ENCODE measurements at places on chromosomes 7 and 10. TPM values are rescaled to one million over a fixed set of nuclear protein-coding genes. Genes with fewer than 3 reads are reported as not detected.

The RNF148 gene
- 0.22 TPM for polyA plus RNA-seq

The NPFFR1 gene
- 0.01 TPM for polyA plus RNA-seq

The TMEM106B gene
- 11.7 TPM for polyA plus RNA-seq

The ZNF736 gene
- 1.7 TPM for polyA plus RNA-seq

The ZEB1 gene
- 2.9 TPM for polyA plus RNA-seq

The NANOS1 gene
- 3.5 TPM for polyA plus RNA-seq

The ANXA7 gene
- 63.2 TPM for polyA plus RNA-seq

The LAMB4 gene
- polyA plus RNA-seq, result 0.17 TPM

The ACTL6B gene
- polyA plus RNA-seq, result 0.53 TPM

The GPNMB gene
- polyA plus RNA-seq, result 59.2 TPM

The SPAM1 gene
- not detected for polyA plus RNA-seq

The TRIM73 gene
- 1.6 TPM for polyA plus RNA-seq

The PDGFA gene
- 40.2 TPM for polyA plus RNA-seq

The MINPP1 gene
- polyA plus RNA-seq, result 7.3 TPM

The TFEC gene
- polyA plus RNA-seq, result 1.6 TPM

The PDE6C gene
- polyA plus RNA-seq, result not detected

The NAT16 gene
- polyA plus RNA-seq, result 0.35 TPM

The PTN gene
- 10.6 TPM for polyA plus RNA-seq

The COL17A1 gene
- polyA plus RNA-seq, result 0.12 TPM

The POM121 gene
- 17.2 TPM for polyA plus RNA-seq

The HMX2 gene
- not detected for polyA plus RNA-seq

The PROSER2 gene
- polyA plus RNA-seq, result 5.6 TPM

The LIPF gene
- polyA plus RNA-seq, result 1.3 TPM

The EIF5AL1 gene
- polyA plus RNA-seq, result 0.45 TPM

The PCDH15 gene
- polyA plus RNA-seq, result not detected

The ATOH7 gene
- not detected for polyA plus RNA-seq

The MYL10 gene
- polyA plus RNA-seq, result not detected

The PNLIPRP3 gene
- polyA plus RNA-seq, result 0.05 TPM

The NXPH1 gene
- not detected for polyA plus RNA-seq

The FXYD4 gene
- 0.15 TPM for polyA plus RNA-seq

The DGKI gene
- 0.03 TPM for polyA plus RNA-seq

The MKX gene
- polyA plus RNA-seq, result 1.5 TPM

The RTKN2 gene
- 0.07 TPM for polyA plus RNA-seq

The ADRB1 gene
- polyA plus RNA-seq, result 8.9 TPM

The RAMP3 gene
- polyA plus RNA-seq, result 107 TPM

The NT5C3A gene
- 28.3 TPM for polyA plus RNA-seq

The HOXA1 gene
- 0.08 TPM for polyA plus RNA-seq

The GPER1 gene
- polyA plus RNA-seq, result 1.5 TPM

The CCDC172 gene
- not detected for polyA plus RNA-seq

The GDF2 gene
- polyA plus RNA-seq, result not detected

The CRTAC1 gene
- 2.9 TPM for polyA plus RNA-seq

The SPAG6 gene
- 0.06 TPM for polyA plus RNA-seq

The EPHB6 gene
- polyA plus RNA-seq, result 21.4 TPM

The GIMAP6 gene
- 23.2 TPM for polyA plus RNA-seq

The ATP5MK gene
- polyA plus RNA-seq, result 371 TPM

All from adipose tissue (tissue), 3 donors.